ENCODE measurements at places on chromosomes 1 and 21. TPM values are rescaled to one million over a fixed set of nuclear protein-coding genes. Genes with fewer than 3 reads are reported as not detected.

Gene SIM2
- 0.32 TPM for total RNA-seq

DNA sequence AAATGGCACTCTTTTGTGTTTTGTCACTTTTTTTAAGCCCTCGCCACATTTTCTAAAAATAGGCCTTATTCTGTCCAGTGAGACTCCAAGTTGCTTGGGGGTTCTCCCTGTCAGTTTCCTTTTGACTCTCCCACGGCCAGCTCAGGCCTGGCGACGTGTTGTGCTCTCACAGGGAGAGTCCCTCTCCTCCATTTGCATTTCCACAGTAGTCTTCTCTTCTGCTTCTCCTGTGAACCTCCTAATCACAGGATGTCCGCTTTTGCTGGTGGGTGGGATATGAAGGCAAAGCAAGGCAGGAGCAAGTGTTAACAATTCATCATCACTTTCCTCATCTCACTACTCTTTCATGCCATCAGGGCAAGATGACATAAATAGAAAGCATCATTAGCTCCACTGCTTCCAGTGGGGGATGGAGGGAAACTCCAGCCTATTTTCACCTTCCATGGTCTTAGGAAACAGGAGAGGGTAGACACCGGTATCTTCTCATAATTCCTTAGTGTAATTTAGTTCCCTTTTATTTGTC, 99.8 kb downstream of the INTS7 start:
- peaks cover 8% of the 10 kb centered on the region for H3K4me1 ChIP-seq
- no peak overlapping the region for H3K4me3 ChIP-seq
- H3K27ac ChIP-seq: no peak overlapping the region
- DNase-seq: no peak

DNA sequence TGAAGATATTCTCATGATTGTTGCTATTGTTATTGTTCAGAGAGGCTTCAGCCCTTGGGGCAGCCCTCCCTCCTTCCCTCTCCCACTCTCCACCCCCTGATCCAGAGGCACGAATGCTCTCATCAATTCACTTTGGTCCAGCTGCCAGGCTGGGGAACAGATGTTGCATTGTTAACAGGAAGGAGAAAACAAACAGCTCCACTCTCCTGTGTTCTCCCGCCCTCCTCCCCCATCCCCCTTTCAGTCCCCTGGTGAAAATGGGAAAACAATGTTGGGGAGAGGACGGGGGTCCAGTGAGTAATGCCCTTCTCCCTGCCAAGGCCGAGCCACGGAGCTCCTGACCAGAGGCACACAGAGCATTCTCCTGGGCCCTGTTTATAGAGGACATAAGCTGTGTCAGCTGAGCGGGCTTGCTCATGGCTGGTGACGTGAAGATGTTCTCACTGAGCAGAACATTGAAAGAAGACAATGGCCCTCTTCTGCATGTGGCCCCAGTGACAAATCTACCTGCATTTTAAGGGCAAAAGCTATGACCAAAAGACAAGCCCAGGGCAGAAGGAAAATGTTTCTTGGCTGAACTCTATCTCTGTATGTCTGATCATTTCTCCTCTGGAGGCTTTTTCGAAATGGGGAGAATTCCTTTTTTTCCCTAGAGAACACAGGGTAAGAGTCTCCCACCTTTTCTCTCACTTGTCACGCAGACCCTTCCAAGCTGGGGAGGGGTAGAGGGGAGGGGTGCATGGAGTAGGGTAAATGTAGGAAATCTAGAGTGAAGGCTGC, 111.7 kb downstream of the GLUL start:
- DNase-seq: no peak
- no peaks in the 10 kb centered on the region for H3K27me3 ChIP-seq

DNA sequence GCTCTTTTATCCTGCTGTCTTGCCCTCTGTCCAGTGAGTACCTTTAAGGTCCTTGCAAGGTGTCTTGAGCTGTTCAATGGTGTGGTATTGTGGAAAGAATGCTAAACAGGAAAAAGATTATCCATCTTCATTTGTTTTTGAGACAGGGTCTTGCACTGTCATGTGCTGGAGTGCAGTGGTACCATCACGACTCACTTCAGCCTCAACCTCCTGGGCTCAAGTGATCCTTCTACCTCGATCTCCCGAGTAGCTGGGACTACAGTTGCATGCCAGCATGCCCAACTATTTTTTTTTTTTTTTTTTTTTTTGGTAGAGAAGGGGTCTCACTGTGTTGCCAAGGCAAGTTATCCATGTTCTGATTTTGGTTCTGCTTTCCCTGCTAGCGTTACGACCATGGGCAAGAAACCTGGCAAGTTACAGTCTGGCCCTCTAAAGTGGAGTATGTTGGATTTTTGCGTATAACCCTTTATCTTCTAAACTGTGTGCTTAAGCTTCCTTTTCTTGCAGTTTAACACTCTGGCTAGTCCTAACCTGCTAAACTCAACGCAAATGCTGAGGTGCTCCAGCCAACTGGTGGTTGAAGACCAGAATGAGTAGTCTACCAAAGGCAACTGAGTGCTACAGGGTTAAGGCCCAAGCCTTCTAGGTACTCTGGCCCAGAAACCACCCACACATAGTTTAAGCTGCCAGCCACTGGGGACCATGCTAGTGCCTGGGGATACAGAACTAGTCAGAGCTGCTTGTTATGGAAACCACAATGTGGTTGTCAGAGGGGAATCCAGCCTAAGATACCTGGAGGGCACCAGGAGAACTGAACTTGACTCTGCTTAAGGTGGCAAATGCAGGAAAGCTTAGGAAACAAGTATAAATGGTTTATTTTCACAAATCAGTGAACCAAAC, 7.9 kb downstream of the RPL11 start:
- peaks cover 4% of the 10 kb centered on the region for H3K4me1 ChIP-seq
- H3K27me3 ChIP-seq: no peaks in the 10 kb centered on the region
- no peak overlapping the region for H3K27ac ChIP-seq
- no peaks in the 10 kb centered on the region for H3K36me3 ChIP-seq

Data from transverse colon (tissue), 4 donors.